ENCODE measurements at places on chromosomes 2 and 18.

- DNase-seq: no peak
These were observed 79.5 kb downstream of the EPB41L3 start for GRCh38 chr18:5464251-5464650.

DNA sequence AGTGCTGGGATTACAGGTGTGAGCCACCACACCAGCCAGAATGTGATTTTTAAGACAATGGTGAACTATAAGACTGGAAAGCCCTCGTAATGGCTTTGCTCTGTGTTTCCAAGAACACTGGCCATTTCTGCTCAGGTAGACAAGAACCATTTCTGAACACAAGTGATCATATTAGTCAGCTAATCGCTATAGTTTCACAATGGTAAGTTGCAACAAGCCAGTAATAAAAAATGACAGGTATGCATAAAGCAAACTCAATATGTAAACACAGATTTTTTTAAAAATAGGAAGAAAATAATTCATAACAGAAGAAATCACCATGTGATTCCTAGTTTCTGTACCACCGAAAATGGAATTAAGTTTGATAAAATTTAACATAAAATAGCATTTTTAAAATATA is 166.5 kb downstream of the THADA start:
- no peak for DNase-seq

- DNase-seq: no peak
These were observed 27.3 kb downstream of the SPTBN1 start for GRCh38 chr2:54483426-54483825.

DNA sequence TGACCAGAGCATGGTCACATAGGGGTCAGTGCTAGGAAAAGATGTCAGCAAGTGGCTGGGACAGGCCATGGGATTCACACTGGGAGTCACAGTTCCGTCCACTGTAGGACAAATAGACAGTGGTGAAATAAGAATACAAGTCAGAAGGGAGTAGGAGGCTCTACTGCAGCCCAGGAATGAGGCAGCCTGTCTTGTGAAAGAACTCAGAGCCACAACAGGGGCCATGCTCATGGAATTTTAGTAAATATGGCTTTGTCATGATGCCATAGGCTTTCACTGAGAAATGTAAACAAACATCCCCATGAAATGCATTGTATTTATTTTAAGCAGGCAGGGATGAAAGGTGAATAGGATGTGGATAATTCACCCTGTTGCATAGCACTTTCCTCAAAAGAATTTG is 504.3 kb downstream of the SOX11 start:
- no peak for DNase-seq

GRCh38 chr2:81093031-81093430 is 788.5 kb upstream of the LRRTM1 start:
- no peak for DNase-seq

DNA sequence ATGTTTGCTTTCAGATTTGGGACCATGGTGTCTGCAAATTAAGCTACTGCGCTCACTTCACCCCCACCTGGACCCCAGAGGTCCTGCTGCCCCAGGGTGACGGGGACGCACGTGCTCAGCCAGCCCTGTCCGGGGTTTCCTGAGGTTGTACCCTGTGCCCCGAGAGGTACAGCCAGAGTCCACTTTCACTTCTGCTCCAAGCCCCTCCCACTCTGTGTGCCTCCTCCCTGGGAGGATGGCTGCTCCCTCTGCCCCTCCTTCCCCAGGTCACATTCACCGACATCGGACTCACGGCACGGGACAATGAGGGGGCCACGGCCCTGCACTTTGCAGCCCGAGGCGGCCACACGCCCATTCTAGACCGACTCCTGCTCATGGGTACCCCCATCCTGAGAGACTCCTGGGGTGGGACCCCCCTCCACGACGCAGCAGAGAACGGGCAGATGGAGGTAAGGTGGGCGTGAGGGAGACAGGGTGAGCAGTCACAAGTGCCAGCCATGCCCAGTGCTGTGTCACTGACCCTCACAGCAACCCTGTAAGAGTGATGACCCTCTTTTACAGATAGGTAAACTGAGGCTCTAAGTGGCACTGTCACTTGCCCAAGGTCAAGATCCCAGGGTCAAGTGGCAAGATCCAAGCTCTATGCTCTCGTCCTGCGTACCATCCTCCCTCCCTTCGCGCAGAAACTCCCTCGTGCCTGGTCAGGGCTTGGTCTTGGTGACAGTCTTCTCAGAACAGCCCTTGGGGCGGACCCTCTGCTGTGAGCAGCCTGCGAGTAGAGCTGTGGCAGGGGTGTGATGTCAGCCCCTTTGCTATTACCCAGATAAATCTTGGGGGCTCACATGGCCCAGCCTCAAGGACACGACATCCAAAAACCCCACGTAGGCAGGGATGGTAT is 7.6 kb downstream of the ESPNL start:
- no peak for DNase-seq

DNA sequence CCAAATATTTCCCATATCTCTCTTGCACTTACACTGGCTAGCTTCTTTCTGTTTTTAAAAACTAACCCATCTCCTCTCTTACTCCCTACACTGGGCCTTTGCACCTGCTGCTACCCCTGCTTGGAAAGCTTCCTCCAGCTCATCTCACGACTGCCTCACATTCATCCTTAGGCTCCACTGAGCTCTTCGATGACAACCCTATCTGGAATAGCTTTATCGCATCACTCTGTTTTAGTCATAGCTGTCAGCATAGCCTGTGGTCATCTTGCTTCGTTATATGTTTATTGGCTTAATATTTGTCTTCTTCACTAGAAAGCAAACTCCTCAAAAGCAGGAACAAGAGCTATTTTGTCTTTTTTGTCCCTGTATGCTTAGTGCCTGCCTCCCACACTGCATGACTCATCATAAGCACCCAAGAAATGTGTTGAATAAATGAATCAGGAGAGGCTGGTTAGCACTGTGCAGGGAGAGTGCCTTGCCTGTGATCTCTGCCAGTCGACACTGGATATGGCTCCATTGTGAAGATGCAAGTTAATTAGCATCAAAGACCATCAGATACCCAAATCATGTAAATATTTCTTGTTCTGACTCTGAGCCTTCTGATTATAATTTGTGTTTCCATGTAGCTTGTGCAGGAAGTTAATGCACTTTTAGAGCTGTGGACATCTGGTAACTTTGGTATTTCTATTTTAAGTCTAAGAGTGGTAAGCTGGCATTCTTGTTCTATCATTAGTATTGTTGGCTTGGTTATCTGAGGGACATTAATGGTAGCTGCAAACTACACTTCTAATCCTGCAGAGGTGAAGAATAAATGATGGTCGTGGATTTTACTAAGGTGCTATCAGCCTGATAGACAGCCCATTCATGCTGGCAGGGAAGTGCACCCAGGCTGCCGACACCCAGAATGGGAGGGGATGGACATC is 10.3 kb upstream of the DYTN start:
- no peak for DNase-seq

DNA sequence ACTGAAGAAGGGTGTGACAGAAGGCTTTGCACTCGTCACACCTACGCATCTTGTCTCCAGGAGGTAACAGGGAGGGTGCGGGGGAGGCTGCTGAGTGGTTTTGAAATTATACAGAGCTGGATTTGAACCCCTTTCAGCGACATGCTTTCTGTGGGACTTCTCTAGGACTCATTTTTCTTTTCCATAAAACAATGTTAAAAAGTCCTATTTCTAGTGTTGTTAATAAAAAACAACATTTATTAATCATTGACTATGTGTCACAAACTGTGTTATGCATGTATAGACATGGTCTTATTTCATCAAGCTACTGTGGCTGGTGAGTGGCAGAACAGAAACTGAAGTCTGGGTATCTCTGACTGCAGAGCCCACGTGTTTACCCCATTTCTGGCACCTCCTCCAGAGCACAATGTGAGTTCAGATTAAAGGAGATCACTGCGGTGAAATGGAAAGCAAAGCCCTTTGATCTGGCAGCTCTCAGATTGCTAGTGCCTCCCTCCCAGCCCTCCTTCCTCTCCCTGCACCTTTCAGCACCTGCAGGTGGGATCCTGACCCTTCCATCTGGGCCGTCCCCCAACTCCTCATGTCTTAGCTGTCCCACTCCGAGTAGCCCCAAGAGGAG is 315.5 kb upstream of the MYT1L start:
- DNase-seq: peak; percentile 73

DNA sequence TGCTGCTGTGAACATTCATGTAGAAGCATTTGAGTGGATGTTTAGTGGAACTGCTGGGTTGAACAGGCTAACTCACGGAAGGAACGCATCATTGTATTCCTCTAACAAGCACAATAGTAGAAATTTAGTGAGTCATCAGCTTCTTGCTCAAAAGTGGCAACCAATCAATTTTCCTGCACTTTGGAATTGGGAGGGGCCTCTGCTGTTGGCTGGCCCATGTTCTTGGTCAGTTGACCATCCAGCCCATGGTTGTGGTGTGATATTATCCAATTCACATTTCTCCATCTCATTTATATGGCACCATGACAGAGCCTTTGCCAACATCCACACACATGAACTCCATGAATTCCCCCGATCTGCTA is 95.0 kb downstream of the TNFRSF11A start:
- DNase-seq: no peak

DNA sequence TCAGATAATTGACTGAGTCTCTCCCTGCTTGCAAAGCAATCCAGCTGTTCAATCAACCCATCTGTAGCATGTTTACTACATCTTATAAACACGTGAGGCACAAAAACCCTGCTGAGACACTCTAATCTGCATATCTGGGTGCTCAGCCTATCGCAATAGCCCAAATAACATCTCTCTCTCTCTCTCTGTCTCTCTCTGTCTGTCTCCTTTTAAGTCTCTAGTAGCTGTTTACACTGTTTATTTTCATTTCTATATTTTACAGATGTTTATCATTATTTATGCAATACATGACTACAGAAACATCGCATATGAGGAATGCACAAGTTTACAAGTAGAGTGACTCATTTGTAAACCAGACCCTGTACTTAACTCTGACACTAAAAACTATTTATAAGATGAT is 422.1 kb upstream of the DSEL start:
- DNase-seq: no peak

GRCh38 chr2:229043681-229044080 is 227.4 kb downstream of the PID1 start:
- DNase-seq: no peak

DNA sequence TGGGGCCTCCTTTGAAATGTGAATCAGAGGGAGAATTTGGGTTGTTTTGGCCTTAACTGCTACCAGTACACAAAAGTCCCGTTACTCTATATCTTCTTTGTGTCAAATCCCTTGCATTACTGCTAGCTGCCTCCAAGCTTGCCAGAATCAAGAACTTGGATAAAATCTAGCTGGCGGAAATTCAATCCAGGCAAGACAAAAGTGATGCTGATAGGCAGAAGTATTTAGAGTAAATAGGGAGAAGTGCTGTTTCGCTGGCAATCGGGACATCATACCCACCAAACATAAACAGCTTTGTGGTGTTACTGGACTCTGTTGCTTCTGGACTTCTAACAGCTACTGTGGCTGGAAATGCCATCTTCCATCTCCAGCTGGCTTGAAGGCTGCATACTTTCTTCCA is 2.5 kb downstream of the IFIH1 start:
- DNase-seq: no peak

GRCh38 chr2:29065068-29065811 is 9.1 kb downstream of the PCARE start:
- no peak for DNase-seq

- DNase-seq: no peak
These were observed 1324.1 kb upstream of the SLC39A10 start for GRCh38 chr2:194332799-194333490.

- no peak for DNase-seq
These were observed 42.2 kb downstream of the CDH2 start for GRCh38 chr18:28134774-28135173.

- DNase-seq: no peak
These were observed at the start of gene CELF4 for GRCh38 chr18:37565101-37565976. TSS of gene CELF4 (minus strand) at chr18:37565798.

DNA sequence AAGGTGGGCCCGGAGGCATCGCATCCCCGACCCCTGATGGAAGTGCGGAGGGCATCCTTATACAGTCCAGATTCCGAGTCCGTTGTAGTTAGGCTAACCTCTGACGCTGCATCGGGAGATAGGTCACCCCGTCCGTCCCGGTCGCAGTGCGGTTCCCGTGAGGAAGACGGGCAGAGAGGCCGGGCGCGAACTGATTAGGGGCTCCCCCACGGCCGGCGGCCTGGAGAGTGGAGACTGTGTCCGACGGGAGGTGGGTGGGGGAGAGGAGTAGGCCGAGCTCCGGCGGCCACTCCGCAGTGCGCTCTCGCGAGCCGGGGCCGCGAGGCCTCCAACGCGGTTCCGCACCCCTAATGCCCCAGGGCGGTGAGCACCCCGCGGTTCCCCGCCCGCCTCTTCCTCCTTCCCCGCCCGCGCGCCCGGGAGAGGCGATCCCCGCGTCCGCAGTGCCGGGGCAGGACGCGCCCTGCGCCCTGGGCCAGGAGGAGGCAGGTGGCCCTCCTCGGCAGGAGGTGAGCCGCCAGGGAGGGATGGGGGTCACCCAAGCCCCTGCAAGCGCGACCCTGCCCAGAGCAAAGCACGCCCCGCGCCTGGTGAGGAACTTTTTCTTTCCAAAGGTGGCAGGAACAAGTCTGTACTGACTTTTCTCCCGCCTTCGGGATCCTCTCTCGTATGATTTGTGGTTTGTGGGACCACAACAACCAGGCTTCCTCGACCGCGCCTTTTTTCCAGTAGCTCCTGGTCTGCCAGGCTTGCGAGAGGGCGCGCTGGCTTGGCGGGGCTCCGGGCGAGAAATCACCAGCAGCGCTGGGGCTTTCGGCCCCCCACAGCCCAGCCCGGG is 1.4 kb upstream of the SP5 start:
- no peak for DNase-seq

DNA sequence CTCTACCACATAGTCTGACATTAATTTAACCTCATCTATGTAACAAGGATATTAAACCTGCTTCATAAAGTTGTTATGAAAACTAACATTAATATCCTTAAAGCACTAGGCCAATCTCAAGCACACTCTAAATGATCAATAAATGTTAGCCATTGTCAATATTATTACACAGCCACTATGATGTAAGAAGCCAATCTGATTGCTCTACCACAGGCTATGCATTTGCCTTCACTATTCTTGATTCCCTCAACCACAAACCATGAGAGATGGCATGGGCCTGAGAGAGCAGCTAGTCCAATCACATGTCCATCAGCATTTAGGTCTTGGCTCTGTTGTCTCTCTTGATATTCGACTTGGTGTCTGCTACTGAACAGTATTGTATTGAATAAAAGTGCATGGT is 4.2 kb downstream of the SLC25A12 start:
- no peak for DNase-seq

DNA sequence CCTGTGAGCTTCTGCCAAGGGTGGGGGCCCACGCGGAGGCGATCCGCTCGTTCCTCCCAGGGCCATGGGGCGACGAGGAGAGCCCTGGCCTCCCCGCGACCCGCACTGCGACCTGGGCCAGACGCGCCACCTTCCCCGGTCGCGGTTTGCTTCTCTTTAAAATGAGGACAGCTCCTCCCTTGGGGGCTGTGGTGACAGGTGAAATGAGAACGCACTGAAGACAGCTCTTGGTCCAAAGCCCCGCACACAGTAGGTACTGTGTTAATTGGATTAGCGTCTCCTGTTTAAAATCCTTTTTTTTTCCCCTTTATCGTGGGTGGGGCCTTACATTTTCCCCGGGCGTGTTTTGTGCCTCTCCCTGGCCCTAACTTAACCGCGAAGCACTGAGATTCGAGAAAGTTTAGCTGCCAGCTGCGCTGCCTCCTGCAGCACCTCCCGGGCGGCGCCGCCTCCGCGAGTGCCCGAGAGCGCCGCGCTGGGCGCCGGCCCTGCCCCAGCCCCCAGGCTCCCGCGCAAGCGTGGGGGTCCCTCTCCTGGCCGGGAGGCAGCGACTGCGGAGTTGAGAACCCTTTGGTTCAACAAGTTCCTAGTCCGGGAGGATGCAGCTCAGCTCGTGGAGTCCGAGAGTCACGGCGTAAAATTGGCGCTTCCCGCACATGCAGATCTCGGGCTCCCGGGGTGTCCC is 1.1 kb downstream of the HPCAL1 start:
- peak; percentile 45 for DNase-seq
